ENCODE measurements at places on chromosomes 4 and X.

DNA sequence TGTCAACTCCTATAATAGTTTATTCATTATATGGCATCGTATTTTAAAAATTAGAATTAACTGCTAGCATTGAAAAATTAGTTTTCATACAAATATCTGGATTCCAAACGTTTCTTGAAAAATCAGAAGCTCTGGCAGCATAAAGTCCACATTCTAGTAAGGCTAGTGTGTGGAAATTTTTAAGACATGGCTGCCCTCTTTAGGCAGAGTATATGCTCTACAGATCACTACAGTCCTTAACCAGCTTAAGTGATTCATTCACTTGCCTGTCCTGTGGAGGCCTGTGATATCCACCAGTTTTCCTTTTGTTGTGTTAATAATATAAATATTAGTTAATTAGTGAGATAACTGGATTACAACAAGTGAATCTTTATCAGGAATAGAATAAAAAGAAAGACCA, 287.2 kb downstream of the OPHN1 start:
- DNase-seq, result no peak

GRCh38 chr4:70943114-70943513, 40.9 kb downstream of the MOB1B start:
- no peak for DNase-seq

DNA sequence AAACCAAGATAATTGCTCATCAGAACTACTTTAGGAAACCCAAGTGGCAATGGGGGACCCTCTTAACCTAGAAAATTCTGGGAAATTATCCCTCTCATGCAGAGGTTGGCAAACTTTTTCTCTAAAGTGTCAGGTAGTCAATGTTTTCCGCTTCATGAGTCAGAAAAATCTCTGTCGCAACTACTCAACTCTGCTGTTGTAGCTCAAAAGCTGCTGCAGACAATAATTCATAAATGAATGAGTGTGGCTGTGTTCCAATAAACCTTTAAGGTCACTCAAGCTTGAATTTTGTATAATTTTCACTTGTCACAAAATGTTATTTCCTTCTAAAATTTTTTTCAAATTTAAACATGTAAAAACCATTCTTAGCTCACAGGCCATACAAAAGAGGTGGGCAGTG, 193.4 kb upstream of the MID1 start:
- DNase-seq, result no peak

GRCh38 chr4:153067376-153067775, 131.3 kb downstream of the FHDC1 start:
- DNase-seq, result no peak

- no peak for DNase-seq
Observed at GRCh38 chr4:126354784-126355183, 1040.0 kb downstream of the FAT4 start.

DNA sequence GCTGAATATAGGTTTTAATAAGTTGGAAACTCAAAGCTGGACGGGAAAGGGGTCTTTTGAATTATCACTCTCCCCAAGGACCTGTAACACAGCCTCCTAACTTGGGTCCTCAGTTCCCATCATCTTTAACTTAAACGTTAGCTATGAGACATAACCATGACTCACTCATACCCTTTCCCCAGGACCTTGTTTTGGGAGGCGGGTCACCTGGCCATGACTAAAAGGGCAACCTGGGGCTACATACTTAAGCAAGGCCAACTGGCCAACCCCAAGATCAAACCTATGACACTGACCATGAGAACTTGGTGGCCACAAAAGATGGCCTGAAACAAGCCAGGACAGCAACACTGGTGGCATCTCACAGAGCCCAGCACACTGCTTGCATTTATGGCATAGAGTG, 89.0 kb downstream of the SH3KBP1 start:
- DNase-seq, result no peak
